Upper lobe of left lung (tissue), 6 donors: ENCODE measurements at places on chromosomes 7 and 10. TPM values are rescaled to one million over a fixed set of nuclear protein-coding genes. Genes with fewer than 3 reads are reported as not detected.
A peak's percentile ranks its signal among the peaks of the same experiment; 100 is the strongest.

DNA sequence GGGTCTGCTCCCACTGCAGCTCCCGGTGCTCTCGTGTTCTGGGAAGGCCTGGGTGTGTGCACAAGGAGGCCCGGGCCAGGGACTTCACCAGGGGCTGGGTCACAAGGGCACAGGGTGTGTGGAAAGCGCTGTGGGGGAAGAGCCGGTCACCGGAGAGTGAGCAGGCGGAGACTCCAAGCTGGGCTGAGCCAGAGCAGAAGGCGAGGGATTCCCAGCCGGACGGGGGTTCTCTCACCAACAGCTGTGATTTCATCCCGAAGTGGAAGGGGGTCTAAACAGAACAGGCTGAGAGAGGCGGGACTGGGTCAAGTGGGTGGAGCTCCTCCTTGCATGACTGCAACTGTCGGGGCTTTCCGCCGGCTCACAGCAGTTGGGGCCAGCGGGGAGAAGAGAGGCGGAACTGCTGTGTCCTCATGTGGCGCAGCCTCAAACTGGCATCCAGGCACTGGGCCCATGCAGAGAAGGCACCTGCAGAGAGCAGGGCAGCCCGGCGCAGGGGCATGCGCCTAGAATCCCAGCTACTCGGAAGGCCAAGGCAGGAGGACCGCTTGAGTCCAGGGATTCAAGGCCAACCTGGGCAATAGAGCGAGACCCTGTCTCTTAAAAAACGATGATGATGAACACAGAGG is 7.6 kb upstream of the ORAI2 start:
- no peaks in the 10 kb centered on the region for H3K27me3 ChIP-seq
- DNase-seq = peak; percentile 82
- peaks cover 43% of the 10 kb centered on the region for H3K36me3 ChIP-seq
- peak overlapping the region; percentile 90 for H3K27ac ChIP-seq
- H3K4me3 ChIP-seq = no peak overlapping the region

DNA sequence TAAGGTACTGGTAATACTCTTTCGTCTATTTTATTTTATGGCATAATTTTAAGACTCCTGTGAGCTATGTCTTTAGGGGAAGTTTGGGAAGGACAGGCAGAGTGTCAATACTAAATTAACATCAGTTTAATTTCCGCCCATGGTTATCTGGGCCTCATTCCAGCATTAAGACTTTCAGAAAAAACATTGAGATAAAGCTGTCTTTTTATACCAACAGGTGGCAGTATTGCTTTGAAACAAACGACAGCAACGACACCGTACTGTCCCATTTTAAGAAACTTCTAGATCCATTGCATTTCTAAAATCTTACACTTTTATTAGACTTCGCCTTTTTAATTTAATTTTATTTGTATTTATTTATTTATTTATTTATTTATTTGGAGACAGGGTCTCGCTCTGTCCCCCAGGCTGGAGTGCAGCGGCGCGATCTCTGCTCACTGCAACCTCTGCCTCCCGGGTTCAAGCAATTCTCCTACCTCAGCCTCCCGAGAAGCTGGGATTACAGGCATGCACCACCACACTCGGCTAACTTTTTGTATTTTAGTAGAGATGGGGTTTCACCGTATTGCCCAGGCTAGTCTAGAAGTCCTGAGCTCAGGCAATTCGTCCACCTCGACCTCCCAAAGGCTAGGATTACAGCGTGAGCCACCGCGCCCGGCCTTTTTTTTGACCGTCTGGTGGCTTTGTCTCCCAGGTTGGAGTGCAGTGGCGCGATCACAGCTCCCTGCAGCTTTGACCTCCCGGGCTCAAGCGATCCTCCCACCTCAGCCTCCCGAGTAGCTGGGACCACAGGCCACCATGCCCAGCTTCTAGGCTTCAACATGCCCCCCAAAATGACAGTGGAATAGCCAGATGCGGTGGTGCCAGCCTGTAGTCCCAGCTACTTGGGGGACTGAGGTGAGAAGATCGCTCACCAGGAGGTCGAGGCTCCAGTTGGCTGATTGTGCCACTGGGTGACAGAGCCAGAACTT is 78.7 kb upstream of the C1GALT1 start:
- peak overlapping the region; percentile 11 for H3K4me3 ChIP-seq
- peaks cover 18% of the 10 kb centered on the region for H3K4me1 ChIP-seq
- H3K36me3 ChIP-seq = no peaks in the 10 kb centered on the region
- H3K27me3 ChIP-seq = no peaks in the 10 kb centered on the region
- no peak overlapping the region for H3K27ac ChIP-seq

DNA sequence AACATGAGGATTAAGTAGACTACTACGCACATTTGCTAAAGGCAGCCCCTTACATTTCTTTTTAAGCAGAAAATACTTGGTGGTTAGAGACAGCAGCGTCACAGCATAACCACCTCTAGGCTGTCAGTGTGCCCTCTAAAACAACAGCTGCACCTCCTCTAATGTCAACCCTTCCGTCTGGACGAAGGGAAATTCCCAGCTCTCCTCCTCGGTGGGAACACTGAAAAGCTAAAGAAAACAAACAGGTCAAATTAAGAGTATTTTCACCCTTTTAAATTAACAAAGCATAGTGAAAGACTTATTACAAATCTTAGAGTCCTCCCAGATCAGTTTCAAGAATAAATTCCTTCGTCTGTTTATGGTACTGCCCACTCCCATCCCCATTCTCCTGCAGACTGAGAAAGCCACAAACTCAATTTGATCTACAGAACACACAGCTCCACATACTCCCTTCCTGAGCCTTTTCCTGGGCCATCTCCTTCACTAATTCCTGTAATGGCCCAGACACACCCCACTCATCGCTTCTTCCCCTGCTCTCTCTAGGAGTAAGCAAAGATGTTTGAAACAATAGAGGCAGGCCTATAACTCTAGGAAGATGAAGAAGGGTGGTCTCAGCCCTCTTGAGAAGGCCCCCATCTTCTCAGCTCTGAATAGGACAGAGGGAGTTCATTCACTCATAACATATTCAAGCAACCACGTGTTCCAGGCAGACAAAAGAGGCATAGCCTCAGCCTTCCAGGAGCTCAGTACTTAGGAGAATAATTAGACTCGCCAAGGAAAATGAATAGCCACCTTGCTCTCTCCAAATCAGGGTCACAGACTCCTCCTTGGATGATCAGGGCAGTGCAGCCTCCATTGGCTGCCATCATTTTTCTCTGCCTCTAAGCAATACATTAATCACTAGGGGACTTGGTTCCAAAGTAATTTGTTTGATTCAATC is 47.5 kb upstream of the HNRNPH3 start:
- H3K27me3 ChIP-seq = no peaks in the 10 kb centered on the region
- DNase-seq = no peak
- H3K4me3 ChIP-seq = no peak overlapping the region
- no peak overlapping the region for H3K27ac ChIP-seq
- H3K36me3 ChIP-seq = no peaks in the 10 kb centered on the region
- no peaks in the 10 kb centered on the region for H3K4me1 ChIP-seq

DNA sequence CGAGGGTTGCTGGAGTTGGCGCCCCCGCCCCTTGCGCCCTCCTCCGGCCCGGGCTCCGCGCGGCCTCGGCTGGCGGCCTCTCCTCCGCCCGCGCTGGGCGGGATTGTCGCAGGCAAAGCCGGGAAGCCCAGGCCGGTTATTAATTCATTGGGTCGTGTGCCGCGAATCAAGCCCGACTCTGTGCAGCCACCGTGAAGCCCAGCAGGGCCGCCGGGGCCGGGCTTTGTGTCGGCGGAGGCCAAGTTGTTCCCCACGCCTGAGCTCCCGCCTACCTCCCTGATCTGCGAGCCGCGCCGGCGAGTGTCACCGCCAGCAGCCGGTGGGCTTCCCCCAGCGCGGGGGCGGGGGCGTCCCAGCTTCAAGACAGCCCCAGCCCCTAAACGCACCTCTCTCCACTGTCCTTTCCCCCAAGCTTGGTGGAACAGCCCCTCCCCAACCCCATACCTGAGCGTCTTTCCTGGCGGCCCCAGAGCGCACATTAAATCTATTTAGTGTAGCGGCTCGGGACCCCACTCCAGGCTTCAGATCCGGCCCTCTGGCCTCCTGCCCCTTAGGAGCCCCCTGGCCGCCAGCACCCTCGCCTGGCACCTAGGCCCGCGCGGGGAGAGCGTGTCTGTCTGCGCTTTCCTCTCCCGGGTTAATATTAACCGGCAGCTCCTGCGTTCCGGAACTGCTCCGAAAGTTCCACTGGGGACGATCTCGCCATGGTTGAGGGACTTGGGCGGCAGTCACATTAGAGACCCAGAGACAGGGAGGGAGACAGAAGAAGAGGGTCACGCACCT is 3.5 kb downstream of the SHH start:
- H3K27ac ChIP-seq = peak overlapping the region; percentile 91
- peaks cover 65% of the 10 kb centered on the region for H3K27me3 ChIP-seq
- DNase-seq = peak; percentile 26
- H3K36me3 ChIP-seq = no peaks in the 10 kb centered on the region
- peaks cover 82% of the 10 kb centered on the region for H3K4me1 ChIP-seq

- H3K27me3 ChIP-seq = no peaks in the 10 kb centered on the region
- no peak overlapping the region for H3K27ac ChIP-seq
- no peaks in the 10 kb centered on the region for H3K4me1 ChIP-seq
- no peak overlapping the region for H3K4me3 ChIP-seq
These were observed 62.2 kb downstream of the SAMD9 start for GRCh38 chr7:93055543-93056107.

GRCh38 chr10:89837165-89838043 is 136.0 kb downstream of the KIF20B start:
- H3K36me3 ChIP-seq = no peaks in the 10 kb centered on the region
- peak overlapping the region; percentile 15 for H3K4me3 ChIP-seq
- peak; percentile 86 for DNase-seq
- H3K4me1 ChIP-seq = peaks cover 3% of the 10 kb centered on the region
- H3K27me3 ChIP-seq = no peaks in the 10 kb centered on the region

- no peak overlapping the region for H3K4me3 ChIP-seq
- H3K27me3 ChIP-seq = no peaks in the 10 kb centered on the region
- no peak for DNase-seq
- no peak overlapping the region for H3K27ac ChIP-seq
- no peaks in the 10 kb centered on the region for H3K4me1 ChIP-seq
These were observed 16.6 kb downstream of the ACBD5 start for GRCh38 chr10:27223964-27224363.

DNA sequence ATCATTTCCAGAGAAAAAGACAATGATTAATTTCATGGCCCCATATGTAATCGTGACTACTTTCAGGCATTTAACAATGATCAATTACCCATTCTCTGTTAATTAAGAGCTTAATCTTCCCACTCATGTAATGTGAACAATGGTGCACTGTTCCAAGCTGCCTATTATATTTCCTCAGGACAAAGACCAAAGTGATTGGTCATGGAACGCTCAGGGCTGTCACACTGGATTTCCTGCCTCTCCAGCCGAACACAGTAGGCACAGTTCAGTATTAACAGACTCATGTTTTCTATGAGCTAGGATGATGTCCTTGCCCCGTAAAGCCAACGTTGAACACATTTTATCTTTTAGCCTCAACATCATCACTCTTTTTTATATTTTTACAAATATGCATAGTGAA is 142.7 kb upstream of the FZD8 start:
- no peaks in the 10 kb centered on the region for H3K27me3 ChIP-seq
- H3K4me3 ChIP-seq = no peak overlapping the region
- no peak overlapping the region for H3K27ac ChIP-seq
- H3K4me1 ChIP-seq = no peaks in the 10 kb centered on the region
- no peak for DNase-seq

DNA sequence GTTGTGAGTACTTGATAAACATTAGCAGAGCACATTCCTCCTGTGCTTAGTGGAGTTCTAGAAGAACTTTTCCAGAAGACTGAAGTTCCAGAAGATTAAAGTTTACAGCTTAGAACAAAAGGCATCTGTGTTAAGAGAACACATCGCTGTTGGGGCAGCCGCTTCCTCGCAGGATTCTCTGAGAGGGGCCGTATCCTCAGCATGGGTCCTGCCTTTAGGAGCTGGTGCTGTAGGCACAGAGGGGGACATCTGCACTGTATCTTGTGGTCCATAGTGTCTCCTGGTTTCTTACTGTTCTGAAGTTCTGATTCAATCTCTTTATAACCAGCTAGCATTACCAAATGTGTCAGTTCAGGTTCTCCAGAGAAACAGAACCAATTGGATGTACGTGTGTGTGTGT is 16.3 kb downstream of the SH2D4B start:
- no peak overlapping the region for H3K27ac ChIP-seq
- DNase-seq = no peak
- no peak overlapping the region for H3K4me3 ChIP-seq

Gene GPR85
- 2.3 TPM for total RNA-seq

Gene KCP
- total RNA-seq = not detected

Gene NUB1
- total RNA-seq = 45.9 TPM

Gene CYP3A7
- total RNA-seq = 1.2 TPM
